Right forelimb (tissue), 1 donor: ENCODE measurements at places on chromosomes 3 and 15.
A peak's percentile ranks its signal among the peaks of the same experiment; 100 is the strongest.

DNA sequence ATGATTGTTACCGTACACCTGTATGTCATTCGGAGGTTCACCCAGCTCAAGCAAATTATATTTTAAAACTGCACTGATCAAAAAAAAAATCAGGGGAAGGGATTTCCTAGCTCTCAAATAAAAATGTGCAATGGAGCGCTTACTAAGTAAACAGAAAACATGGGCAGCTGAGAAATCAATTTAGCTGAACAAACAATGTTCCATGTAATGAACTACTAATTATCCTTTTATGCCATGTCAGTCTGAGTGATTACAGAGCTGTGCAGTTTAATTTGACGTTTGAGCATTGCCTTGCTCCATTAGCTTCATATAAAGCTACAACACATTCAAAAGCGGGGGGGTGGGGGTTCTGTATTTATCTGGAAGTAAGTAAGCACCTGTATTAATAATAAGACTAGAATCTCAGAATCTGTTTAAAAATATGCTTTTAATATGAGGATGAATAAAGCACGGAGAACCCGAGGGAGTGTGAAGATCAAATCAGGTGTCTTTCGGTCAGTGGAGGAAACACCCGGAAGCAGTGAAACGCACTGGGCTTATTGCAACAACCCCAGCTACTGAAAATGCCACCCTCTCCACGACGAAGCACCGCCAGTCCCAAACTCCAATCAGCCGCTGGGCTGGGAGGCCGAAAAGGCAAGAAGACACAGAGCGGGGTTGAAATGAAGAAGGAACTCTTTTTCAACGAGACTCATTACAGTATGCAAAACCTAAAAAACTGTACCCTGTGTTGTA lies 196.5 kb upstream of the ATP11B start:
- DNase-seq = no peak

DNA sequence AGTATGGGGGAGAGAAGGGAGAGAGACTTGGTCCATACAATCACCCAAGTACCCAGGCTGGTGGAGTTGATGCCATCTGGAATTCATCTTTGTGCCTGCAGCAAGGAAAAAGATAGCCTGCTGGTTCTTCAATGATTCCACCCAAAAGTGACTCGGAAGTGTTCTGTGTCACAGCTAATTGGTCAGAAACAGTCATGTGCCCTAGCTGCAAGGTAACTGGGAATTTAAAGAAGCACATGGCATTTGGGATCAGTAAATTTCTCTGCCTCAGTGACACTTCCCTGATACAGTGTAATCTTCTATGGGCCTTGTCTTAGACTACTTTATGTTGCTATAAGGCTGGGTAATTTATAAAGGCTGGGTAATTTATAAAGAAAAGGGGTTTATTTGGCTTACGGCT lies 17.5 kb downstream of the TLNRD1 start:
- no peak for DNase-seq

- DNase-seq = no peak
Measured at GRCh38 chr15:36426691-36427090, 152.7 kb upstream of the CDIN1 start.

GRCh38 chr3:49717211-49717958 lies 2.1 kb downstream of the AMIGO3 start:
- DNase-seq = no peak

DNA sequence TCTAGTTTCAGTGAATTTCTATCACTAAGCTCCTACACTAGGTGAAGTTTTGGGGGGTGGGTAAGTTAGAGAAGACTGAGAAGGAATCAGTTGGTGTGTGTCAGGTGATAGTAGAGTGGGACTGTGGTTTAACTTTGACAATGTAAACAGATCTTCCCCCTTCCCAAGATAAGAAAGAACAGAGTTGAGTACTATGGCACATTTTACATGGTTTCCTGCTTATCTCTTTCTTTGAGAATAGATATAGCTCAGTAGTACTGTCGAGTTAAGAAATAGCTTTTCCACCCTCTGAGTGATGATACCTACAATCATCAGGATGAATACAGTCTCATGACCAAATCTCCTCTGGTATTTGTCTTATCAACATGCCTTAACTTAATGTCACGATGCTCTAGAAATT lies 42.8 kb downstream of the GAP43 start:
- DNase-seq = no peak

DNA sequence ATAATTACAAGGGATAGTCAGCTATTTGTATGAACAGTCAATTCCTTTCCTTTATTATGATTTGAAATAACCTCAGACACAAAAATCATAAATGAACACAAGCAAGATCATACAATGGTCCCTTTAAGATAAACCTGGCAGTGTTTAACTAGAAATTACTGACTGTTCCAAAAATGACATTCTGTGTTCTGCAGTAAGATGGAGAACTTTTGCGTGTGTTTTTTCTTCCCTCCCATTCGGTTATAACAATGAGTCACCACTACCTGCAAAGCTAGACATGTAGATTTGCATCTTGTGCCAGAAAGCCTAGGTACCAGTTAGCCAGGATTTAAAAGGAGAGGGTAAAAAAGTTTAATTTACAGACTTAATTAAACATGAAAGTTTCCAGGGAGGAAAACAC lies 248.2 kb upstream of the ADAMTS9 start:
- DNase-seq = no peak

DNA sequence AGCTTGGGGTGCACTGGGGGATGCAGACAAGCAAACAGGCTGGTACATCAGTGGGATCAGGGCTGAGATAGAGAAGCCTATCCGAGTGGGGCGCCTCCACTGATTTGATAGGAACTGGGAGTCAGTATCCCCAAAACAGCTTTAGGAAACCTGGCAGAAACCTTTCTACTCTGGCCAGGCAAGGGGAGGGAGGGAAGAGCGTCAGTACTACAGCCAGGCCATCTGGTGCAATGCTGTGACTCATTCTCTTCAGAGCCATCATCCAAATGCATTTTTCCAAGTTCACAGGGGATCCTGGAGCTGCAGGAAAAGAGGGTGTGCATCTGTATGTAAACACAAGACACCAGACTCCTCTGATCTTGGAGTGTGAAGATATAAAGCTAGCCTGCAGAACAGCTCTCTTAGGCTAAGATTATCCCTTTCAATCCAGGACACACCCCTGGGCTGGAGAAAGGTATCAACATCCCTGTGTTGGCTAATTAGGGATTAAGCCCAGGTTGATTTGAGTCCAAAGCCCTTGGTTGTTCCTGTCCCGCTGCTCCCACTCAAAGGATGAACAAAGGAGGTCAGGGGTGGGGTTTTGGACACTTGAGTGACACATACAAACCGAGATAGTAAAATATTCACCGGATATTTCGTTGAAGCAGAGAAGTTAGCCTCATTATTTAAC lies 9.3 kb downstream of the GALNT15 start:
- no peak for DNase-seq

DNA sequence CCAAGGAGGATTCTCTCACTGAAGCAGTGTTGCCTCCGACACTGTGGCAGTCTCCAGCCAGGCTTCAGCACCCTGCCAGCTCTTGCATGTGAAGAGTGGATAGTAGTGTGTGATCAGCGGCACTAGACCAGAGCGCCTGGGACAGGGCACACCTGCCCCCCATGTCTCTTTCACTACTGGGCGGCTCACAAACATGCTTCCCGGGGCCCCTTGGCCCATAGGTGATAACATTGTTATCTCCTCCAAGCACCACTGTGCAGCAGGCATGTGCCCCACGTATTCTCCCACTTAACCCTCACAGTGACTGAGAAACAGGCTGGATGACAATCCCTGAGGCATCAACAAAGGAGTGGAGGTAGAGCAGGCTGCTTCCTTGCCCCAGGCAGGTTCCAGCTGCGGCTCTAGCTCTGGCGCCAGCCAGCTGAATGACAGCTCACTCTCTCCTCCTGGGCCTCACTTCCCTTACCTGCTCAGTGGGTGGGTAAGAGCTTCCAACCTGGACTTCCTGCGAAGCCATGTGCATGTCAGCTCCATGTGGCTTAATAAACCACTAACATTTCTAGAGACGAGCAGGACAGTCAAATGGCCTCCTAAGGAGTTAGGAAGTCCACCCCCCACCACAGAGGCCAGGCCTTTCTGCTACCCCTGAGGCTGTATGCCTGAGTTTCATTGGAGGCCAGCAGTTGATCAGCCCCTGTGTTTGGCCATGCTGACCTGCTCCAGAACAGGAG lies 37.8 kb downstream of the KLF13 start:
- no peak for DNase-seq

GRCh38 chr3:142148044-142148791 lies 1.1 kb downstream of the TFDP2 start:
- DNase-seq = no peak

GRCh38 chr3:9399746-9400145 lies 2.3 kb downstream of the SETD5 start:
- peak; percentile 75 for DNase-seq

- peak; percentile 76 for DNase-seq
Measured at GRCh38 chr15:63891079-63891767, 57.5 kb upstream of the HERC1 start.

- no peak for DNase-seq
Measured at GRCh38 chr3:106397006-106397405, 528.2 kb upstream of the CBLB start.

- DNase-seq = no peak
Measured at GRCh38 chr3:116966649-116967048, 257.1 kb downstream of the TUSC7 start.

DNA sequence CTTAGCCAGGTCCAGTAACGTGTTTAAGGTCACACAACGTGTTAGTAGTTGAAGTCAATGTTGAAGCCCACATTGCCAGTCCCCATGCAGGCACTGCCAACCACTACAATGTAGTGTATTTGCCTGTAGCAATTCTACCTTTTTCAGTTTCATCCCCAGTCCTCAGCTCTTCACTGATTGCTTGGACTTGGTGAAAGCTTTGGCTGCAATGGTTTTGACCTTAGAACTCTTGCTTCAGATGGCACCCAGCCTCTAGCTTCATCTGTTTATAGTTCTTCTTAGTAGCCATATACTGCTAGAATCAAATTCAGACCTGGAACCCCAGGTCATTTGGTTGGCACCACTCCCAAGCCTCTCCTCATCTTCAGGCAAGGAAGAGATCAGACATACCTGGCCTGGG lies 345.4 kb upstream of the SEMA6D start:
- no peak for DNase-seq

- no peak for DNase-seq
Measured at GRCh38 chr3:111691293-111691909, 96.3 kb upstream of the ZBED2 start.
